ENCODE measurements at places on chromosomes 7 and 10.

DNA sequence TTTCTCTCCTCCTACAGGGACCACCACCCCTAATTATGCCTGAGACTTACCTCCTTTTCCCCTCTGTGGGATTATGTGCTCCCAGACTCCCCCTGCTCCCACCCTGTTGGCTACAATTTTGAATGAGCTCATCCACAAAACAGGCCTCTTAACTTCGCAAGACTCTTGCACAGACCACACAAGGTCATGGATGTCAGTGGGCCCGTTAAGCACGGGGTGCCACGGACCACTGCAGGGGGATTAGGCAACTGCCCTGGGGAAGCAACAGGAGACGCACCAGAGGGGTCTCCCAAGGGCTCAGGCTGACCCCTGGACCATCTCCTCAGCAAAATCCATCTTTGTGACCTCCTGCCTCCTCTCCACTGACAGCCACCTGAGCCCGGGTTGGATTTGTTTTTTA, 42.1 kb upstream of the COL13A1 start:
- DNase-seq = no peak

DNA sequence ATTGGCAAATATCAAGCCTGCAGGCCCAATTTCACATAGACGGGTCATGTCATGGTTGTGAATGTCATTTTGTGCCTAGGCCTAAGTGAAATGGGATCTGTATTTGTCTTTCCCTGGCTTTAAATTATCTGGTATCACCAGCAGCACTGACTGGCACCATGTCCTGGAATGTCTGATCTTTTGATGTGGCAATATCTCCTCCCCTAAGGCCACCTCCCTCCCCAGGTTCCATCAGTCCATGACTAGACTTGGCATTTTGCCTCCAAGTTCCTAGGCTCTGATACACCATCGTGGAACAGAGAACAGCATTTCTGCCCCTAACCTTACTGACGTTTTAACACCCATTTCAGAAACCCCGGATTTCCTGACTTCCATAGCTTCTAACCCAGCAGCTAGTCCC, 513.9 kb downstream of the GALNT17 start:
- no peak for DNase-seq

- DNase-seq = no peak
Observed at GRCh38 chr10:17923728-17924127, 28.0 kb upstream of the SLC39A12 start.

DNA sequence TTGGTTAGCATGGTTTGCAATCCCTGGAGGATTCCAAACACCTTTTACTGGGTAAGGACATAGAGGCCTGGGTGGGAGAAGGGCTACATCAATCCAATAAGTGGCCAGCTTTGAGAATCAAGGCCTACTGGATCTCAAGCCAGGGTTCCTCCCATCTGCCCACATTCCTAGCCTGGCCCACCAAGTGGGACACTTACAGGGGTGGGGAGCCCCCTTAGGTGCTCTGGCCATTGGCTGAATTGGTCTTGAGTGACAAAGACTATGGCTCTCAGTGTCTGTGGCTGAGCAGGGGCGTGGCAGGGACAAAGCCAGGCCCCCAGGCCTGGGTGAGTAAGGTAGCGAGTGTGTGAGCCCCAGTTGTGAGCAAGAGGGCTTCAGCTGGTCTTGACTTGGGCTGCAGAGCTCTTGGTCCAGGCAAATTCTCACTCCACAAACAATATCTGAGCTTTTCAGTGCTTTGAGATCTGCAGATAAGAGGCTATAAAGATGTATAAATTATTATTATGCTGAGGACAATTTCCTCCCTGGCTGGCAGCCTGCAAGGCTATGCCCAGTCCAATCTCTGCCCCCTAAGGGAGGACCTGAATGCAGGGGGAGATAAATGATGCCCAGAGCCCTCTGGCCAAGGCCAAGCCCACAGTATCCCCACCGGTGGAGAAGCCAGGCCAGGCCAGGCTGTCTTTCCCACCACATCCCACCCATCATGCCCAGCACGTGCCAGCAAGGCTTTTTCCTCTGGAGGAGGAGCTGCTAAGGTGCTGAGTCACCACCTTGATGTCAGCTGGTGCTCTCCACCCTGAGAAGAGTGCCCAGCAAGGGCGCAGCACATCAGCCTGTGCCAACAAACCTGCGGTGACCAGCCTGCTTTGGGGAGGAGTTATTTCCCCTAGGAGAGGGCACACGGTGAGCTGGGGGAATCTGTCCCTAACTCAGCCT, 80.7 kb upstream of the DUSP5 start:
- DNase-seq = no peak

GRCh38 chr7:139603896-139604295, 80.4 kb downstream of the CLEC2L start:
- DNase-seq = no peak

DNA sequence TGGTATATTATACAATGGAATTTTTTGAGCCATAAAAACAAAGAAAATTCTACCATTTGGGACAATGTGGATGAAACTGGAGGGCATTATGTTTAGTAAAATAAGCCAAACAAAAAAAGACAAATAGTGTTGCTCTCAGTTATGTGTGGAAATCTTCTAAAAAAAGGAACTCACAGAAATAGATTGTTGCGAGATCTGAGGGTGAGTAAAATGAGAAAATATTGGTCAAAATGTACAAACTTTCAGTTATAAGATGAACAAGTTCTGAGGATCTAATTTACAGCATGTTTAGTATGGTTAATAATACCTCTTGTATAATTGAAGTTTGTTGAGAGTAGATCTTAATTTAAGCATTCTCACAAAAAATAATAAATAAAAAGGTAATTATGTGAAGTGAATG, 291.2 kb downstream of the KIF20B start:
- no peak for DNase-seq

GRCh38 chr10:113023017-113023416, 73.0 kb downstream of the TCF7L2 start:
- no peak for DNase-seq

DNA sequence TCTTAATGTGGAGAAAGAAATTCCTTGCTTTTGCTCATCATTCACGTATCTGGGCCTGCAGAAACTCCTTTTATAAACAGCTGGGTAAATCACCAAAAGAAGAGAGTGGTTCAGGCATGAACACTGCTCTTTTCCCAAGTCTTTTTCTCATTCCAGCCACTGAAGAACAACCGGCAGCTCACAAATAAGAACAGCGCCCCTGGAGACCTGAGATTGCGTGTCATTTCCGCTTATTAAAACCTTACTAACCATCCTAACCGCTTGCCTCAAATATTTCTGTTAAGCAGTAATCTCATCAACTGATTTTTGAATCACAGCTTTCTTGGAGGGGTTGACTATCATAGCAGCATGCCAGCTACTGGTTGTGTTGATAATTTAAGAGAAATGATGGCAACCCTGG, 213.0 kb upstream of the PLXNA4 start:
- no peak for DNase-seq

- no peak for DNase-seq
Observed at GRCh38 chr10:80540618-80540980, 2.9 kb downstream of the SH2D4B start.

- no peak for DNase-seq
Observed at GRCh38 chr10:98168147-98168546, 33.7 kb downstream of the R3HCC1L start.

DNA sequence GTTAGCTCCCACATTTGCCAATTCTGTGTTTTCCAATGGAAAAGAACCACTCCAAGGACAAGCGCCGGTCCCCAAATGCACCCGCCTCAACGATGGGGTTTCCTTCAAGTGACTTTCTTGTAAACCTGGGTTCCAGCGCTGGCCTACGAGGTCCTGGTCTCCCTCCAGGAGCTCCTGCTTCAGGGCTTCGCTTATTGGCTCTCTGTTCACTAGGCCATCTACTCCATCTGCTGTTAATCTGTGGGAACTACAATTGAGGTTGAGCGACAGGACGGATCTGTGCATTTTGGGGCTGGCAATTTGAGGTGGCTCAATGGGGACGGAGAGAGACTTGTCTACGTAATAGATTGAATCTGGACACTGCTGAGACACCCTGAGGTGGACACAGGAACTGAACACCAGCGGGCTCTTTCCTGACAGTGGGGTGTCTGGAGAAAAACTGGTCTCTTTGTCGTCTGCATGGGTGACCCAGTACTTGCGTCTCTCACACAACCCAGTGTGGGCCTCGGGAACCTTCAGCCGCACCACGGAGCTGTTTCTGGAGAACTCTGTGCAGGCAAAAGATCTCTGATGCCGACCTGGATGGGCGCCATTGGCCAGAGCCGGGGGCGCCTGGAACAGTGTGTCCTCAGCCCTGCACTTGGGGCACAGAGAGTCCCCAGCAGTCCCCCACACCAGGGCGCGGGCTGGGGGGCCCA, 115.9 kb upstream of the ADAM12 start:
- no peak for DNase-seq

- DNase-seq = no peak
Observed at GRCh38 chr7:11130012-11130411, 156.3 kb downstream of the PHF14 start.

GRCh38 chr10:38016354-38016753, 5.9 kb downstream of the ZNF33A start:
- DNase-seq = no peak

- DNase-seq = no peak
Observed at GRCh38 chr7:6248581-6248980, 23.8 kb downstream of the CYTH3 start.
